ENCODE measurements at places on chromosomes 12 and 14. TPM values are rescaled to one million over a fixed set of nuclear protein-coding genes. Genes with fewer than 3 reads are reported as not detected.

TAS2R46 gene
- 0.72 TPM for total RNA-seq

DNA sequence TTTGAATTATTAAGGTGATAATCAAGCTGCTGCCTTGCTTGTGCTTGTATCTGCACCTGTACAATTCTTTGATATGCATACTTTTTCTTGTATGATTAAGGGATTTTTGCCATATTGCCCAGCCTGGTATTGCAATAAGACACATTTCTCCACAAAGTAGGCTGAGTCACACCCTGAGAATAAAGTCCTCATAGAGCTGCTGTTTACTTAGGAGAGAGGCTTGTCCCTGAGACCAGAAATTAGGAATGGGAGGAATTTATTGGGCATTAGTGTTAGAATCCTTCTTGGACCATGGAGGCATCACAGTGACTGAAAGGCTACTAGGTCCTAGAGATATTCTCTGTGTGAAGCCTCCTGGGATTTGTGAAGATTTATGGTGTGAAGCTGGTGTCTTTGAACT is 506.8 kb upstream of the FBXO33 start:
- no peaks in the 10 kb centered on the region for H3K27me3 ChIP-seq
- no peak overlapping the region for H3K27ac ChIP-seq
- no peaks in the 10 kb centered on the region for H3K4me1 ChIP-seq
- H3K36me3 ChIP-seq: no peaks in the 10 kb centered on the region

DNA sequence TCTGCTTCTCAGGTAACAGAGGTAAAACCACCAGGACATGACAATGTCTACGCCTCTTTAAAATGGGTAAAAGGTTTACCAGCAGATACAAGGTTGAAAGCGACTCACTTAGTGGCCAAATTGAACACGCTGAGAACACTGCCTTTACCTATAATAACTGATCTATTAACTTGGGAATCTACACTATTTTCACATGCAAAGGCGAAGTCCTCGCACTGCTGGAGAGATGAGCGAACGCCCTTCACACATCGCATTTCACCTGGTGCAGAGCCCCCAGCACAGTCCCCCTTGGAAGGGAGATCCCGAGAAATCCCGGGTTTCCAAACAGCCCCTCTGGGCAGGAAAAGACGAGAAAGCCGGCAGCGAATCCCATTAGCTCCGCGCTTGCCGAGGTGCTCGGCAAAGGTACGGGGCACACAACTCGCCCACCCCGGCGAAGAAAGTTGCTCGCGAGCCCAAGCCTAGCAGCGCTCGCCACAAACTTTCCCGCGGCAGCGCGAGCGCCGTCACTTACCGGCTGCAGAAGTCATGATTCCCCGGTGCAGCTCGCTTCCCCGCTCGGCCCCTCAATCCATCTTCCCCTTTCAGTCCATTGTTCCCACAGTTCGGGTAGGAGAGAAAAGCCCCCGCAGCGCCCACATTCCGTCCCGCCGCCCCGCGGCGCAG is 423 bp downstream of the FGD6 start:
- H3K4me3 ChIP-seq: peak overlapping the region; percentile 95
- peak overlapping the region; percentile 69 for H3K27ac ChIP-seq
- peaks cover 46% of the 10 kb centered on the region for H3K4me1 ChIP-seq
- peaks cover 2% of the 10 kb centered on the region for H3K36me3 ChIP-seq

CKAP4 gene
- 12.0 TPM for total RNA-seq

GRCh38 chr12:90301561-90302133 is 593.0 kb upstream of the ATP2B1 start:
- no peak overlapping the region for H3K4me3 ChIP-seq
- no peaks in the 10 kb centered on the region for H3K36me3 ChIP-seq
- H3K4me1 ChIP-seq: peaks cover 19% of the 10 kb centered on the region
- H3K27ac ChIP-seq: no peak overlapping the region

- peaks cover 5% of the 10 kb centered on the region for H3K36me3 ChIP-seq
- peak overlapping the region; percentile 48 for H3K27ac ChIP-seq
- peak overlapping the region; percentile 29 for H3K4me3 ChIP-seq
- no peak for DNase-seq
Measured at GRCh38 chr12:122352394-122352793, 70.1 kb downstream of the CLIP1 start.

- H3K36me3 ChIP-seq: no peaks in the 10 kb centered on the region
- no peak overlapping the region for H3K27ac ChIP-seq
- no peak overlapping the region for H3K4me3 ChIP-seq
- DNase-seq: no peak
- no peaks in the 10 kb centered on the region for H3K27me3 ChIP-seq
Measured at GRCh38 chr12:11509326-11509725, 114.0 kb upstream of the PRB2 start.

DNA sequence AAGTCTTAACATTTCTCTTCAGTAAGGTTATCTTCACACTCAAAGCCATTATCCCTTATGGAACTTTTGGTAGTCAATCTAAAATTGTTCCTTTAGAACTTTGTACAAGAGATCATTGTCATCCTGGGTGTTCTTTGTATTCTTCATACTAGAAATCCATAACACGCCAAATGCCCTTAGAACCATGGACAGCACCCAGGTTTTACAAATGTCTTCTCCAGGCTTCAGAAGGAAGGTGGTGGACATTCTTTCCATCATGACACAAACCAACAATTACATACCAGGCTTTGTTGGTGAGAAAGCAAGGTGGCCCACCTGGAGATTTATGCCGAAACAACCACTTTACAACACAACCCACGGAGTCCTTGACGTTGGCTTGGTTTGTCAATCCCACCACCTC is 365.6 kb upstream of the TBX3 start:
- no peak overlapping the region for H3K4me3 ChIP-seq
- DNase-seq: no peak

DNA sequence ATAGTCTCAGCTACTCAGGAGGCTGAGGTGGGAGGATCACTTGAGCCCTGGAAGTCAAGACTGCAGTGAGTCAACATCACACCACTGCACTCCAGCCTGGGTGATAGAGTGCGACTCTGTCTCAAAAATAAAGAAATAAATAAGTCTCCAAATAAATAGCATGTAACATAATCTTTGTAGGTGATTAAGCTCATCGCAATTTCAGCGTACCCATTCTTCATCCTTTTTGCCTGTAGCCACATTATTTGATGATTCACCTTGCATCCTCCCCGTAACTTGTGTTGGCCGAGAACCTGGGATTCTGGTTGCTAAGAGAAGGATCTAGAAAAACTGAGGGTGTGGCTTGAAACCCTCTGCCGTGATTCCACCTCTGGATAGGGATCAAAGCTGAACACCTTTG is 115.1 kb downstream of the GALC start:
- H3K27me3 ChIP-seq: peaks cover 56% of the 10 kb centered on the region
- H3K4me1 ChIP-seq: no peaks in the 10 kb centered on the region
- no peak overlapping the region for H3K27ac ChIP-seq
- no peak for DNase-seq

GRCh38 chr12:32117316-32117715 is 10.7 kb downstream of the BICD1 start:
- H3K27me3 ChIP-seq: no peaks in the 10 kb centered on the region
- no peak for DNase-seq
- H3K36me3 ChIP-seq: no peaks in the 10 kb centered on the region
- H3K4me3 ChIP-seq: no peak overlapping the region
- H3K27ac ChIP-seq: no peak overlapping the region

DNA sequence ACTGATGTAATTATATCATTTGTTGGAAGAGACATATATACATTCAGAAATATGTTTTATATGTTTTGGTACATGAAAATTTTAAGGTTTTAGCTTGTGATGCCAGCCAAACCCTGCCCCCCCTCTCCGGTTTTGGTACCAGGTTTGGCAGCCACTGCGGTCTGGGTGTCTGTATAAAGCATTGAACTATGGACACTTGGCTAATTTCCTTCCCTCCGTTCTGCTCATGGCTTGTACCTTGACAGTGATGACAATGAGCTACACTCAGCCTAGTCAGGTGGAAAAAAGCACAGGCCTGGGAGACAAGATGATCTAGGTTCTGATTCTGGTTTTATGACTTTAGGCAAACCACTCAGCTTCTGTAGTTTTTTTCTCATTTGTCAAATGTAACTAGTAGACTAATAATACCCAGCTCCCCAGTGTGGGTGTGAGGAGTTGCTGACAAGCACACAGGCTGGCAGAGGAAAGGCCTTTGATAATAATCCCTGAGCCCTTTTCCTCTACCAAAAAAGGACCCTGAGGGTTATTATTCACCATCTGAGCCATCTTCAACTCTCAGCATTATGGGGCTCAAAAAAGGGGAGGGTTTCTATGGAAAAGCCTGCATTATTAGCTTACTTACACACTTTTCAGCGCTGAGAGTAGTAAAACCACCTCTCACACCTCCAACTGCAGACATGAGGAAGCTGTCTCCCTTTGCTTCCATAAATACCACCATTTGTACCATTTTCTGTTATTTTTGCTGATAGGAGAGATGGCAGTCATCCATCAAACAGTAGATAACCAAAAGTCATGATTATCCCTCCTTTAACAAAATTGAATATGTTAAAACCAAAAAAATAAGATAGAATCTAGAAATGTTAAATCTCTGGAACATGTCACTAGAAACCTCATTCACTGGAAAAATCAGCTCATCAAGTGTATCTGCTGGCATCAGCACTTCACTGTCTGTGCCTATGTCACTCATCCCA is 76.3 kb upstream of the PSMC1 start:
- no peak for DNase-seq
- H3K36me3 ChIP-seq: no peaks in the 10 kb centered on the region
- H3K27me3 ChIP-seq: peaks cover 19% of the 10 kb centered on the region
- H3K4me3 ChIP-seq: no peak overlapping the region
- no peak overlapping the region for H3K27ac ChIP-seq
- H3K4me1 ChIP-seq: no peaks in the 10 kb centered on the region

LALBA gene
- total RNA-seq: not detected

DNA sequence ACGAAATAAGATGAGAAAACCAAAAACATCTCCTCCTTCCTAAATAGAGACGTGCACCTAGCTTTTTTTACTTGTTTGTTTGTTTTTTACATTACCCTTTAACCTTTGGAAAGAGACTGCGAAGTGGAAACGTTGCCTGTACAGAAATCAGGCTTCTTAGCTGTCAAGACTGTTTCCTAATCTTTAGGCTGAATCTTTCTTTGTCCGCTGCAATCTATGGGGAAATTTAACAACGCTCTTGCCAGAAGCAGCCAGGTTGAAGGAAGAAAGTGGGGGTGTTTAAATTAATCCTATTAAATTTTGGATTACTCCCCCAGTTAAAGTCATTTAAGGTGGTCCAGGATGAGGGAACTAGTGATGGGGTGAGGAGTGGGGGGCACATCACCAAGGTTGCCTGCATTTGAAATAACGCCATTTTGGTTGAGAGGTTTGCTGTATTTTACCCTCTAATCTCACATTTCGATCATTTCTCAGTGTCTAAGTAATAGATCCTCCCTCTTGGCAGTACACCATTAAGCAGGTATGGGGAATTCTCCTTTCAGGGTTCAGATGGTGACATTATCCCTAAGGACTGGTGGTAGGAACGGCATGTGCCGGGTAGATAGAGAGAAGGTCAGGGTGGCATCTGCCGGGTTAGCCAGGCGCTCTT is 2.6 kb downstream of the FLRT2 start:
- H3K4me3 ChIP-seq: peak overlapping the region; percentile 30
- H3K4me1 ChIP-seq: peaks cover 16% of the 10 kb centered on the region
- H3K36me3 ChIP-seq: peaks cover 2% of the 10 kb centered on the region
- H3K27ac ChIP-seq: no peak overlapping the region

GRCh38 chr12:15404485-15404884 is 82.2 kb downstream of the PTPRO start:
- H3K4me1 ChIP-seq: no peaks in the 10 kb centered on the region
- no peak overlapping the region for H3K4me3 ChIP-seq
- no peak for DNase-seq

IL26 gene
- total RNA-seq: 1.6 TPM

DNA sequence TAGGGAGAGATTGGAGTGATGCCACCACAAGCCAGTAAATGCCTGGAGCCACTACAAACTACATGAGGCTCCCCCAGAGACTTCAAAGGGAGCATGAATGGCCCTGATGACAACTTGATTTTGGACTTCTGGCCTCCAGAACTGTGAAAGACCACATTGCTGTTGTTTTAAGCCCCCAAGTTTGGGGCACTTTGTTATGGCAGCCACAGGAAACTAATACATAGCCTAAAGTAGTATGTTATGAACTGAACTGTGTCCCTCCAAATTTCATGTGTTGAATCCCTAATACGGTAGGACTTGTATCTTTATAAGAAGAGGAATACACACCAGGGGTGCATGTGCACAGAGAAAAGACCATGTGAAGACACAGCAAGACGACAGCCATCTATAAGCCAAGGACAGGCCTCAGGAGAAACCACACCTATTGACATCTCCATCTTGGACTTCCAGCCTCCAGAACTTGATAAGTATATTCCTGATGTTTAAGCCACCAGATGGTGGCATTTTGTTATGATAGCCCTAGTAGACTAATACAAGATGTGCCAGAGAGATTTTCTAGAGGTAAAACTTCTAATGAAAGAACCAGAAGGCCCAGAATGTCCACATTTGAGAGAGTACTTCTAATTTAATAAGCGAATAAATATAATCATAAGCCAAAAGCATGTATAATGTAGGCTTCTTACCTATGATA is 127.1 kb upstream of the BMP4 start:
- no peak overlapping the region for H3K27ac ChIP-seq
- H3K27me3 ChIP-seq: no peaks in the 10 kb centered on the region

- no peaks in the 10 kb centered on the region for H3K36me3 ChIP-seq
- H3K4me1 ChIP-seq: no peaks in the 10 kb centered on the region
- no peak overlapping the region for H3K4me3 ChIP-seq
- no peak overlapping the region for H3K27ac ChIP-seq
- DNase-seq: no peak
- H3K27me3 ChIP-seq: peaks cover 4% of the 10 kb centered on the region
Measured at GRCh38 chr12:53645165-53645564, 19.0 kb upstream of the ATF7 start.

SERPINA12 gene
- not detected for total RNA-seq

DNA sequence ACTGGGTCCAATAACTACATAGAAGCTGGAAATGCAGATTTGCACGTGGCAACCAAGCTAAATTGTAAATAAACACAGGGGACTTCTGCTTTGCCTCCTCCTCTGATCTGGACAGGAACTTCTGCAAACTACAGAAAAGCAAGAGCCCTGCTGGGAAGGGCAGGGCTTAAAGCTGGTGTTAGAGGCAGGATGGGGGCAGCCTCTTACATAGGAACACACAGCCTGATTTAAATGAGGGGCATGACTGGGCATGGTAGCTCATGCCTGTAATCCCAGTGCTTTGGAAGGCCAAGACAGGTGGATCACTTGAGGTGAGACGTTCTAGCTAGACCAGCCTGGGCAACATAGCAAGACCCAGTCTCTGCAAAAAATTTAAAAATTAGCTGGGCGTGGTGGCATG is 46.7 kb downstream of the ERH start:
- H3K36me3 ChIP-seq: no peaks in the 10 kb centered on the region
- H3K27me3 ChIP-seq: peaks cover 9% of the 10 kb centered on the region
- H3K4me3 ChIP-seq: no peak overlapping the region
- H3K4me1 ChIP-seq: peaks cover 17% of the 10 kb centered on the region

CISTR gene
- not detected for total RNA-seq

RNU6-8 gene
- not detected for total RNA-seq

LRRC9 gene
- not detected for total RNA-seq

OR4E2 gene
- total RNA-seq: not detected

All from activated T-cell treated with anti-CD3 and anti-CD28 coated beads, Interleukin-2, amount 50 U/mL, for 72 hours (primary cell).